Retinal pigment epithelial cell (primary cell): ENCODE measurements at places on chromosomes 3 and 15.

DNA sequence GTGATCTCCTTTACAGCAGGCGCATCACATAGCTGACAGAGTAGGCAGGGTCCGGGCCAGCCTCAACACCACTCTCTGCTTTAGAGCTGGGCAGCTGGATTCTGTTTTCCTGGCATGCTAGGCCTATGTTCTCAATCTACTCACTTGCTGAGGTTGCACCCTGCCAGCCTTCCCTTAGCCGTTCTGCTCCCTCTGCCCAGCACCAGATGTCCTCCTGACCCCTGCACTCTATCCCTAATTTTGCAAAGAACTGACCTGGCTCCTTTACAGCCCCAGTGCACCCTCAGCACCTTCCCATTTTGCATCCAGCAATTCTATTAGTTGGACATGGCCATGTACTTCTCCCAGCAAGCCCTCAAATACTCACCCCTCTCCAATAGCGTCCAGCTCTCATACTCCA lies 371.6 kb upstream of the WNT5A start:
- DNase-seq: no peak

- DNase-seq: no peak
Measured at GRCh38 chr3:184366619-184367289, 5.2 kb downstream of the POLR2H start.

DNA sequence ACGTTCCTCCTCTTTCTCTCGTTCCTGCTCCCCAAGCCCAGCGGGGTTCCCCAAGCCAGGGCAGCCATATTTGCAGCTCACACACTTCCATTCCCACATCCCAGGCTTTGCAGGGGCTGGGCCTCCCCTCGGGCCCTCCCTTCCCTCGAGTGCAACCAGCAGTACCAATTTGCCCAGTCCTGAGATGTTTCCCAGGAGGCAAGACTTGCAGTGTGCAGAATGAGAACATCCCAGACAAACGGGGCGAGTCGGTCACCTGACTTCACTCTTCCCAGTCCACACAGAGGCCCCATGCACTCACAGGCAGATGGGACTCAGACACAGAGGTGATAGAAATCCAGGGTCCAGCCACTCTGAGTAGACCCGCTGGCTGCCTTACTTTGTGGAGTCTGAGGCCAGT lies 56.2 kb upstream of the SLC6A6 start:
- no peak for DNase-seq

- DNase-seq: no peak
Measured at GRCh38 chr3:46222435-46223161, 14.5 kb upstream of the CCR1 start.

GRCh38 chr3:120286465-120286864 lies 1.4 kb upstream of the GPR156 start:
- DNase-seq: no peak

- DNase-seq: no peak
Measured at GRCh38 chr15:85150130-85150480, 168.4 kb downstream of the PDE8A start.

GRCh38 chr3:52492059-52492458 lies 3.1 kb upstream of the STAB1 start:
- no peak for DNase-seq

DNA sequence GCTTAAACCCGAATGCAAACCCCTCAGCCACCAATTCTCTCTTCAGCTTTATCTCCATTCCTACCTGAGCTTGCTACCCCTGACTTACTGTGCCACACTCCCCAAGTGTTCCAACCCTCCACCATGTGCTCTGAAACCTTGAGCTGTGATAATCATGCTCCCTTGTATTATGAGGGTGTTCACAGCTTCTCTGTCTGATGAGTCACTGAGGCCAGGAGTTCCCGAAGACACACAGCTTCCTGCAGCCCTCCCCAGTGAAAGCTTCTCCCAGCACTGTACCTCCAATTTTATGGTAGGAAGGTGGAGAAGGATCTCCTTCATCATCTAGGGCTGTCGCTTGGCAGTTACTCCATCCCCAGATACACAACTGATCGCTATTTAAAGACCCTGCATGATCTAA lies 24.9 kb downstream of the STAC start:
- no peak for DNase-seq

DNA sequence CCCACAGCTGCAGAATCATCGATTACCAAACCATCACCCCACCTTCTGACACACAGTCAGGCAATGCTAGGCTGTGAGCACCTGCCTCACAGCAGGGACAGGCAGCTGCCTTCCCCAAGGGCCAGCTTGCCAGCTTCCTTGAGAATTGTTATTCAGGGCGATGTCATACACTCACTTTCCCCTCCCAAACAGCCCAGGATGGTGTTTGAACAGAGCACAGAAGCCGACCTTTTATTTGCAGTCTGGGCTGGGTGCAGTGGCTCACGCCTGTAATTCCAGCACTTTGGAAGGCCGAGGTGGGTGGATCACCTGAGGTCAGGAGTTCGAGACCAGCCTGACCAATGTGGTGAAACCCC lies 84.5 kb upstream of the HERC1 start:
- no peak for DNase-seq

DNA sequence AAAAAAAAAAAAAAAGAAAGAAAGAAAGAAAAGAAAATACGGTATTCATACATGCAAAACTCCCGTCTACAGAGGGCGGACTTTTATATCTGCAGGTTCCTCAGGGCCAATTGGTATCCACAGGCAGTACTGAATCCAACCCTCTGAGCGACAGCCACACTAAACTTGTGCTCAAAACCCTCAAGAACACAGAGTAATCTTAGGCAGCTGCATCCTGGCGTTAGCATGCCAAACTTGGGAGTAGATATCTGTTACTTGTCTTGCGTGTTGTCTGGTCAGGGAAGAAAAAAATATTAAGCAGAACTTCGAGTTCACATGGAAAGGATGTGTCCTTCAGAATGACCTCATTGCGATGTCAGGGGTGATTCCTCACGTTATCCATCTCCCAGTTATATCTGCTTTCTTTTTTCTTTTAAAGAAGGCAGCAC lies 12.8 kb downstream of the SNAP23 start:
- no peak for DNase-seq

DNA sequence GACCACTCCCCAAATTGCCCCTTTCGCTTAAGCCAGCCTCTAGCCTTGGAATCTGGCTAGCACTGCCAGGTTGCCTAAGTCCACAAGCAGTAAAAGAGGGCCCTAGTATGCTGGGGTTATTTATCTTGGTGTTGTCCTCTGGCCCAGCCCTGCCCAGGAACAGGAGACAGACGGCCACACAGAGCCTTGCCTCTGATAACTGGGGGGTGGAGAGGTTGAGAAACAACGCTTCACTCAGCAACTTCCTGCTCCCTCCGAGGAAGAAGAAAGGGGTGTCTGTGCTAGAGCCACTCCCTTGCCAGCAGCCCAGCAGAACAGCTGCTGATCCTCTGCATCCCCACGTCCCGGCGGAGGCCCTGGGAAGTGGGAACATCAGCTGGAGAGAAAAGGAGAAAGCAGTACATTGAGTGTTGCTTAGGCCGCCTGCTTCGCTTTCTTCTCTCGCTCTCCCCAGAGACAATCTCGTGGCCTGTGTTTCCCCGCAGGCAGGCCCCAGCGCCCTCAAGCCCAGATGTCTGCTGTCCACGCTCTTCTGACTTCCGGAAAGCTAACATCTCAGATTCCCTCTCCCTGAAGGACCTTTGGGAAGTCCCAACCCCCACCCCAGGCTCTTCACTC lies 22.6 kb upstream of the C3orf70 start:
- no peak for DNase-seq

GRCh38 chr3:12197475-12197874 lies 38.8 kb upstream of the TIMP4 start:
- no peak for DNase-seq

DNA sequence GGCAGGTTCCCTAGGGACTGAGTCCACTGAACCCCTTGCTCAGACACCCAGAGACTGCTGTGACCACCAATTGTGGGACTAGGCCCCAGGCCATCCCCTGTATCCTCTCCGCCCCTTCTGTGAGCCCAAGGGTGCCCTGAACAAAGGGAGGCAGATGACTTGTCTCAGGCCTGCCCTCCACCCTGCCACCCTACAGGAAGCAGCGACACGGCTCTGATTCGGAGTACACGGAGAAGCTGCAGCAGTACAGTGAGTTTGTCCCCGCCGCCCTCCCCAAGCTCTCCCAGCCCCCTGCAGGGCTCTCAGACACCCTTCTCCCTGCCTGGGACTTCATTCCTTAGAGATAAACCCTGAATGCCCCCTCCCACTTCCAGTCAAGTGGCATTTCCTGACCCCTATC lies 16.6 kb downstream of the EPHB3 start:
- no peak for DNase-seq

DNA sequence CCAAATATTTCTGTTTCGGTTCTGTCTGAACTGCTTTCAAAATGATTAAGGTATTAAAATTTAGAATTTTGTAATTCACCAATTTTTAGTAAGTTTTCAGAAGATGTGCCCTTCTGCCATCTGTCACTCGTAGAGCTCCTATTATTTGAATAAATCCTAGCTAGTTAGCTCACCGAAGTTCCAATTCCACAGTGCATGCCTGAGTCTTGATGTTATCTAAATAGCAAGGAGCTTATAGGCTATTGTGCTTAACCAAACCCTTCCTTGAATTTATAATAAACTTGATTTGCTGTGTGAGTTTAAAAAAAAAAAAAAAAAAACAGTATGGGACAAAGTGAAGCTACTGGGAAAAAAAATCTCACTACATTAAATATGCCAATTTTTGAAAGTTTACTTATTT lies 18.7 kb downstream of the ATP13A3 start:
- DNase-seq: no peak

DNA sequence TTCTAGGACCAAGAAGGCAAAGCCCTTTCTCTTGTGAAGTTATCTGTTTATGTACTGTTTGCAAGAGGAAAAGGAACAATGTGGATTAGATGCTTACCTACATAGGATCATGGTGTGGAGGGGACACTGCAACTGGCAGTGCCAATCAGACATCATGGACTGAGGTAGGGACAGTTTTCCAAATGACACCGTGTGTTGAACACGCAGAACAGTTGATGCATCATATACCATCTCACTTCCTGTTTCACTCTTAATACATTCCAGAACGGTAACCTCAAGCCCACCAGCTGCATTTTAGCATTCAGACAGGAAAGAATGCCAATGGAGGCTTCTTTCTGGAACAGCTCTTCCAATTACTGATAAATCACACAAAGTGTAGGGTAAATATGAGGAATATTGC lies 397.7 kb upstream of the LMCD1 start:
- no peak for DNase-seq

GRCh38 chr3:7546253-7546652 lies 685.3 kb downstream of the GRM7 start:
- DNase-seq: no peak

- no peak for DNase-seq
Measured at GRCh38 chr3:46902188-46902631, 24.7 kb downstream of the PTH1R start.

DNA sequence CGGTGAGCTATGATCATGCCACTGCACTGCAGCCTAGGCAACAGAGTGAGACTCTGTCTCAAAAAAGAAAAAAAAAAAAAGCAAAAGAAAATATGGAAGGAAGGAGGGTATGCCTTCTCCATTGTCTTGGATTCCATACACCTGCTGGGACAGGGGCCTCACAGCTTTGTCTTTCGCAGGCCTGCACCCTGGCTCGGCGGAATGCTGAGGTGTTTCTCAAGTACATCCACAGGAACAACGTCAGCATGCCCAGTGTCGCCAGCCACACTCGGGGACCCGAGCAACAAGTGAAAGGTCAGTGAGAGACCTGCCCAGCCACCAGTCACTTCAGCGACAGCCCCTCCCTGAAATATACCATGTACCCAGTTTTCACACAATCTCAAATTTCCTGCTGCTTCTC lies 288.5 kb upstream of the UMPS start:
- no peak for DNase-seq

GRCh38 chr3:144743225-144743668 lies 771.6 kb downstream of the DIPK2A start:
- no peak for DNase-seq

DNA sequence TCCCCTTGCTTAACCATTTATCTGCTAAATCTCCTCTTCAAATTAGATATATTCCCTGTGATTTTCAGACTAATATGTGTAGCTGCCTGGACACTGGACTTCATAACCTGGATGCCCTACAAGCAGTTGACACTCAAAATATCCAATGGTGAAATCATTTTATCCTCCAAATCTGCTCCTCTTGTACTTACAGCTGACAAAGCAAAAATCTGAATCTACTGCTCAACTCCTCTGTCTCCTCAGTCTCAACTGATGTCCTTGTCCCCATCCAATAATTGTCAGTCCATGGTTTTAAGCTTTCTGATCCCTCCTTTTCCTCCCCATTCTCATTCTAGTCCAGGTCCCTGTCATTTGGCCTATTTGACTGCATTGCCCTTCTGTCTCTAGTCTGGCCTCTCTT lies 411.8 kb downstream of the TBC1D5 start:
- no peak for DNase-seq

DNA sequence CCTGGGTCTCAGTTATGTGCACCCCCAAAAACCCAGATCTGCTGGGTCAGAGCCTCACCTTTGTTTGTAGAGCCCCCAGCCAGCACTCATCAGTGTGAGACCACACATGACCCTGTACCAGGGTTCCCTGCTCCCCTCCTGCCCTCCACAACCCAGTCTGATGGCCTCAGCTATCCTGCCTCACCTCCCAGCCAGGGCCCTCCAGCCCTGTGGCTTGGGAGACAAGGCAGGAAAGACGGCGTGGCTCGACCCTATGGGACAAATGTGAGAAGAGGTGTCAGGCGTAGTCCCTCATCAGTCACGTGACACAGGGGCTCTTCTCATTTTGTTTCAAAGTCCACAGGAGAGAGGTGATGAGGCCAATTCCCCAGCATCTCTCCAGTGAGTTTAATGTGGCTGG lies 28.3 kb upstream of the PRR23E start:
- no peak for DNase-seq

DNA sequence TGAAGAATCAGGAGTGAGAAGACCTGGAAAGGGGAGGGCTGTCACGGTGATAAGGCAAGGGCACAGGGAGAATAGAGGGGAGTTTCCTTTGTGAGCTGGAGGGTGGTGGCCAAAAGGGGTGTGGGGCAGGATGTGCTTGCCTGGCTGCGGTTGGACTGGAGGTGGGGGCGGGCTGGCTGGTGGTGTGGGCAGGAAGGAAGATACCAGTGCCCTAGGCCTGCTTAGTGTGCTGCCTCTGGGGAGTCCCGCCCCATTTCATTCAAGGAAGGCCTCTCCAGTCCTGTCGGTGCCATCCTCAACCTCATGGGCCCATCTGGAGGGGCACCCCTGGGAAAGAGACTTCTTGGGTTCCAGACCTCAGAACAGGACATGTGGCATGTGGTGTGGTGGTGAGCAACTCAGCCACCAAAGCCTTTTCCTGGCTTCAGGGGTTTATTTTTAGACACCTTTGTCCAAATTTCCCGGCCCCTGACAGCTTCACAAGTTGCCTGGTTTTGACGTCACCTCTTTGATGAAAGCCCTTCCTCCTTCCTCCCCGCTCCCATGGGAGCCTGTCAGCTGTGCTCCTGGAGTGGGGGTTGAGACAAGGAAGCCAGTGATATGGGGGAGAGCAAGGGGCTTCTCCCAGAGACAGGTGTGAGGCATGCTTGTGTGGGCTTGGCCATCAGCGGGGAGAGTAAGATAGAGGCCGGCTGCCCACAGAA lies 15.6 kb downstream of the TEX264 start:
- DNase-seq: no peak

DNA sequence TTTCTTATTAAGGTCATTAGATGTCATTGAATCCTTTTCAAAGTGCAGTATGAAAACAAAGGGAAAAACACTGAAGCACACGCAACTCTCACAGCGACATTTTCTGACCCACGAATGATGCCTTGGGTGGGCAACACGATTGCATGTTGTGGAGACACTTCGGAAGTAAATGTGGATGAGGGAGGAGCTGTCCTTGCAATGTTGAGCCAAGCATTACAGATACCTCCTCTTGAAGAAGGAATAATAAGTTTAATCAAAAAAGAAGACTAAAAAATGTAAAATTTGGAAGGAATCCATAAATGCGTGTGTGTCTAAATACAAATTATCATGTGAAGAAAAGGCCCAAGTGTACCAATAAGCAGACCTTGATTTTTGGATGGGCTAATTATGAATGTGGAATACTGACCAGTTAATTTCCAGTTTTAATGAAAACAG lies 16.9 kb downstream of the THBS1 start:
- no peak for DNase-seq
